NCI-H1105 treated with DMSO at 0.1 percent for 48 hours (cell line): ENCODE measurements at places on chromosomes 1 and 21.

DNA sequence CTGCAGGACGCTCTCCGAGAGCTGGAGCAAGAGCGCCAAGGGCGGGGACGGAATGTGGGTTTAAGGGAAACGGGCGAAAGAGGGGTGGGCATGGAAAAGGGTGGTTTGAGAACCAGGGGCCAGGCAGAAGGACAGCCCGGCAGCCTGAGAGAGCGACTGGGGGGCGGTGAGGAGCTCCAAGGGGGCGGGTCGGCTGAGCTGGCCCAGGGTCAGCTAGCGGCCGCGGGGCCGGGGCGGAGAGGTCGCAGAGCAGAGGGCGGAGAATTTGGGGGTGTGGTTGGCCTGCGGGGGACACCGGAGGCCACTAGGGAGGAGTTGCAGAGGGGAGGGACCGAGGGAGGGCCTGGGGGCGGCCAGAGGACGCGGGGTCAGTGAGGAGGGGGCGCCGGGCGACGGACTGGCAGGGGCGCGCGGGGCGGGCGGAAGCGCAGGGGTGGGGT lies 54.7 kb downstream of the NDUFS5 start:
- DNase-seq, result peak; percentile 5

DNA sequence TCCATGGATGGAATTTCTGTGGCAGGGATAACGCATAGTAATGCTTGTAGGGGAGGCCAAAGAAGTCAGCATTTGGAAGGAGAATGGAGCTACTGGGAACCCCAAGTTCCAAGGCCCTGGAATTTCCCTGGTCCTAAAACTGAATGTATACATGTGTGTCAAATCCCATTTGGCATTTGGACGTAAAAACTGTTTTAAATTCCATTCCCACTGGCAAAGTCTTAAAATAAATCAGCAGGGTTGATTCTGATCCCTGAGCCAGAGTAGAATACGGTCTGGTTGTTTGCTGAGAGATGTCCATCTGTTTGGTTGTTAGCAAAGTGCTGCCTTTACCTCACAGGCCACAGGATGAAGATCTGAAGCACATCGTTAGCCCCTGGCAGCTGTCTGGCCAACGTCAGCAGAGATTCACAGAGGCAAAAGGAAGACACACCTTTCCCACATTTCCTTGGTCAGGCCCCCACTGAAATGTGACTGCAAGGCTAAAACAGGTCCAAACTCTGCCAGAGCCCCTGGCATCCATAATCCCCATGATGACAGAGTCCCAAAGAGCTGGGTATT lies 62.2 kb downstream of the GORAB start:
- DNase-seq, result peak; percentile 13

GRCh38 chr1:238401144-238401543 lies 510.4 kb upstream of the ZP4 start:
- DNase-seq, result no peak

DNA sequence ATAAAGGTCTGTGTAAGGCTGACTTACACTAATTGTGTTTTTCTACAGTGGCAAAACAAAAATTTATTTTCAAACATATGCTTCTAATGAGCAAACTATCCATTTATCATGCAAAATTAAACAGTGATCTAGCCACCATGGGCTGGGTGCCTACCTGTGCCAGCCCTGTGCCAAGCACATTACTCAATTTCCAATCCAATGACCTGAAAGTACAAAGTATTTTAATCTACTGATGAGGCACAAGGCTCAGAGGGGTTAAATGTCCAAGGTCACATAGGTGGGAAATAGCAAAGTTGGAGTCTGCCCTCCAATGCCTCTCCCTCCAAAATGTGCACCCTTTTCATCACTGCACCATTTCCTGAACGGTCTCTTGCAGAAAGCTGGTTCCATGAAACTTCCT lies 279.1 kb upstream of the FMN2 start:
- no peak for DNase-seq

- DNase-seq, result no peak
Measured at GRCh38 chr1:16628361-16629111, 15.2 kb upstream of the NBPF1 start.

GRCh38 chr1:185568155-185569123 lies 165.8 kb upstream of the HMCN1 start:
- DNase-seq, result no peak

DNA sequence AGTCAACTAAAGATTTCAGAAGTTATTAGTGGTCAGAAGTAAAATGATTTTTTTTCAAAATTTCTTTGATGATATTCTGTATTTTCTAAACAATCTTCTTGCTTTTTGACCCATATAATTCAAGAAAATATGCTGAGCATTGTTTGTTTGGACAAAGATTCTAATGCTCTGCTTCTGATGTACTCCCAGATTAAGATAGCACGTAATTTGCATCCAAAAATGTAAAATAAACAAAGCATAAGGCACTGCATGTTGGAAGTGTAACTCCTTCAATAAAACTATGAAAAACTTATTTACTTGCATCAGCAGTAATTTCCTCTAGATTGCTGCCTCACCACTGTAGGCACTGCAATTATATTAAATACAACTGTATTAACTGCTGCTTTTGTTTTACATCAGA lies 1054.1 kb downstream of the TTLL7 start:
- DNase-seq, result no peak

- no peak for DNase-seq
Measured at GRCh38 chr1:25074351-25075227, 144.5 kb upstream of the RUNX3 start.

- no peak for DNase-seq
Measured at GRCh38 chr1:21347072-21347581, 56.9 kb upstream of the ECE1 start.

DNA sequence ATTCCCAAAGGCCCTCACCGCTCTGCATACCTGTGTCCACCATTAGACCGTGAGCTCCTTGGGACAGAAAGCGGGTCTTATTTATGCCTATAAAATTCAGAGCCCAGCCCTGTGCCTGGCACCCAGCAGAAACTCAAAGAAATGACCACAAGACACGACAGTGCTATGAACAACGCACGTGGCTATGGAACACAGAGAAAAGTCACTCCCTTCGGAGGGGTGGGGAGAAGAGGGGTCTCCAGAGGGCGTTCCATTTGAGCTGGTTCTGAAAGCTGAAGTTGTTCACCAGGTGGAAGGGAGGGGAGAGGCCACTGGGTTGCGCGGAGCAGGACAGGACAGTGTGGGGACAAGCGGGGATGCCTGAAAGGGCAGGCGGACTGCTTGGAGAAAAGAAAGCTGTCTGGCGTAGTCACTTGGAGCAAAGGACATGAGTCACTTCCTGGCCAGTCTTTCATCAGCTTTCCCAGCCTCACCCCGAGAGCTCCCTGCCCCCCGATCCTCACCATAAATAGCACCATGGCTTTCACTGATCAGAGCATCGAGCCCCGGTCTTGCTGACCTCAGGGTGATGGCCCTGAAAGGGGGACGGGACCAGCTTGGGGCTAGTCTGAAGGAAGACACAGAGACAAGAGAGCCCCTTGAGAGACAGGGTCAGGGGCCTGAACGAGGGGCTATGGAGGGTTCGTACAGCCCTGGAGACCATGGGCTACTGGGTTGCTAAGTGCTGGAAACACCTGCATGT lies 28.5 kb downstream of the ECE1 start:
- DNase-seq, result no peak

- DNase-seq, result no peak
Measured at GRCh38 chr1:181754103-181754502, 270.8 kb downstream of the CACNA1E start.

- DNase-seq, result no peak
Measured at GRCh38 chr21:43882952-43883545, 18.0 kb downstream of the AGPAT3 start.

- no peak for DNase-seq
Measured at GRCh38 chr1:227789084-227790033, 26.1 kb upstream of the PRSS38 start.

GRCh38 chr1:45198185-45198584 lies 8.2 kb downstream of the ZSWIM5 start:
- no peak for DNase-seq

DNA sequence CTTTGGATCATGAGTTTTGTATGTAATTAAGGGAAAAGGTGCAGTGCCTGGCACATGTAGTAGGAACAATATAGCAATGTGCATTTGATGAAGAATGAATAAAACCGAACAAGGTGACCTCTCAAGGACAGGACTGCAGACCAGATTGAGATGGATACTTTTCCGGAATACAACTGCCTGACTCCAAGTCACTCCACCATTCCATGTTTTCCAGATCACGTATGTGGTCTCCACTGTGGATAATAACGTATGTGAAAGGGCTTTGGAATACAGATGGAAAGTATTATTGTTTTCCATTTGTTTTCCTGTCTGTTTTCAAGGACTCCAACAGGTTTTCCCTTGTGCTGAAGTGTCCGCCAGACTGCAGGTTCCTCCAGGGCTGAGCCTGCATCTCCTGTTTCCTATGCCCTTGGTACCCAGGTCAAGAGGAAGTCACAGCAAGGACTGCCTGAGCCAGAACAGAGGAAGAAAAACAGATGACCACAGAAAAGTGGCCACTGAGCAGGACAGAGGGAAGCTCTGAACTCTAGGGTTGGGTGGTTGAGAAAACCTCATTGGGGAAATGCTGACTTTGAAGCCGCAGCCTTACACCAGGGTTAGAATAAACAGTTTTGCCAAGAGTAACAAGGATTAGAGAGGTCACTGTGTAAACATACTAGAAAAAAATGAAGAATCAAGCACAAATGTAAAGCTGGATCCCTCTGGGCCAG lies 4.0 kb downstream of the CFAP45 start:
- DNase-seq, result peak; percentile 44

- no peak for DNase-seq
Measured at GRCh38 chr1:150976879-150977694, 2.5 kb upstream of the CERS2 start.

DNA sequence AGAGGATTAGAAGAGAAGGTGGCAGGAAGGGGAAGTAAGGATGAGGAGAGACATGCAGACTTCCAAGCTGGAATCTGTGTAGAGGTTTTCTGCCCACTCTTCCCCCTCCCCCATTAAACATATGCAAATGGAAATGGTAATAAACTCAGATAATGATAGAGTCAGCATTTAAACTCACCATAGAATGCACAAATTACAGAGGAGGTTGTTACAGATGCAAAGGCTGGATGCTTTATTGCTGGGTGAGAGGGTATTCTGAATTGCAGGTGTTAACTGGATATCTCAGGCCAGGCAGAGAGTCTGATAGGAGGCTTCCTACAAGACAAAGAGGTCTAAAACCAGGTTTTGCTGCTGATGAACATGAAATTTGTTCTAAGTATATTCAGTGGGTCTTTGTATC lies 372.5 kb downstream of the SEC16B start:
- DNase-seq, result no peak

DNA sequence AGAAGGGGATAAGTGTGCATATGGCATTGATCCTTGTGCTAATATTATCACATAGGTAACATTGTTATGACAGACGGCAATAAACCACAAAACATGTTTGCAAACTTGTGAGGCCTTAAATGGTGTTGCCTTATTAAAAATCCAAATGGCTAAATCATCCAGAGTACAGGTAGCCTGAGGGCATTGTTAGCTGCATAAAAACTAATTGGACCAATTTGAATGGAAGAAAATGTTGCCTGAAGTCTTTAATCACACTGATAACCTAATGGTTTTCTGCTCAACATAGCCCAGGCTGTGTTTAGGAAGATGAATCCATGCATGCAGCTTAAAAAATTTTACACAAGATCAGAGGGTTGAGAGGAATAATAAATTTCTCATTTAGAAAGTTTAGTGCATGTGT lies 19.4 kb upstream of the LRRC53 start:
- DNase-seq, result peak; percentile 87

GRCh38 chr1:68904477-68904876 lies 407.6 kb upstream of the DEPDC1 start:
- no peak for DNase-seq

DNA sequence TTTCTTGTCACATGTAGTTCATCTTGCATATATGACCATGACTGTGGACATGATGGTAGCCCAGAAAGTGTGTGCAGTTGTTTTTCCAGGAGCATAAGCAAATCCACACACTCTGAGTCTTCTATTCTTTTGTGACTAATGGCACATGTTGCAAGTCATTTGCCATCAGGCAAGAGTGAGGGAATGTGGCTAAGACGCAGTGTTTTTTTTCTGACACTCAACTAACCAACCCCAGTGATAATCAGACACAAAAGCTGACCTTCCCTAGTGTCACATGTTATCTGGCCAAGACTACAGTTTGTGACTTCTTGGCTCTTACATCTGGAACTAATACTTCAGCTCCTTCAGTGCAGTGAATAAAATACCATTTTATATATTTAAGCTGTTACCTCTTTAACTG lies 108.8 kb downstream of the ITSN1 start:
- no peak for DNase-seq

- peak; percentile 60 for DNase-seq
Measured at GRCh38 chr1:182317611-182318161, 73.9 kb downstream of the GLUL start.

DNA sequence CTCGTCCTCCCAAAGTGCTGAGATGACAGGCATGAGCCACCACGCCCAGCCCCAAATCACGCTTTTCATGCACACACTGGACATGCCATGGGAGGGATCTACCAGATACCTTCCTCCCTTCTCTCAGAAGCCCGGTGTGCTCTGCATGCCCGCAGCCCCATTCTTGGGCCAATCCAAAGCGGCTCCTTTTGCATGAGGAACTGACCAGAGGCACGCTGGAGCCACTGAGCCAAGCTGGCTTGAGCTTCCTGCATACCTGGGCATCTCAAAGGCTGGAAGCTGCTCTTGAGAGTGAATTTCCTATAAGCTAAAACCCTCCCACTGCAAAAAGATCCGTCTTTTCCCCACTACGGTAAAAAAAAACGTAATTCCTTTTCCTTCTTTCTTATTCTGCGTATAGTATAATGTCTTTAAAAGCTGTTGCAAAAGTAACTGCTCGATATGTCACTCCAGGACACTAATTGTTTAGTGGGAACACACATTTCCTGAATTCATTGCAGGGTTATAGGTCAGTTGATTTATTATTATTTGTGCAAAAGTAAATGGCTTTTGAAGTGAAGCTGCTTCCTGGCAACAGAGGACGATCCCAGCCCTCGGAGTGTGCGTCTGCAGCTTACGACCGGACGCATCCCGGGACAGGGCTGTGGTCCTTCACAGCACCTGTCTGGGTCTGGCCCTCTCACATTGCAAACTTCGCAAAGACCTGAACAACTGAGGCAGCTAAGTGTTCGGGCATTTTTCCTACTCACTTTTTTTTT lies 61.8 kb upstream of the ETS2 start:
- DNase-seq, result no peak

- peak; percentile 47 for DNase-seq
Measured at GRCh38 chr1:227437495-227438008, 119.3 kb upstream of the CDC42BPA start.

DNA sequence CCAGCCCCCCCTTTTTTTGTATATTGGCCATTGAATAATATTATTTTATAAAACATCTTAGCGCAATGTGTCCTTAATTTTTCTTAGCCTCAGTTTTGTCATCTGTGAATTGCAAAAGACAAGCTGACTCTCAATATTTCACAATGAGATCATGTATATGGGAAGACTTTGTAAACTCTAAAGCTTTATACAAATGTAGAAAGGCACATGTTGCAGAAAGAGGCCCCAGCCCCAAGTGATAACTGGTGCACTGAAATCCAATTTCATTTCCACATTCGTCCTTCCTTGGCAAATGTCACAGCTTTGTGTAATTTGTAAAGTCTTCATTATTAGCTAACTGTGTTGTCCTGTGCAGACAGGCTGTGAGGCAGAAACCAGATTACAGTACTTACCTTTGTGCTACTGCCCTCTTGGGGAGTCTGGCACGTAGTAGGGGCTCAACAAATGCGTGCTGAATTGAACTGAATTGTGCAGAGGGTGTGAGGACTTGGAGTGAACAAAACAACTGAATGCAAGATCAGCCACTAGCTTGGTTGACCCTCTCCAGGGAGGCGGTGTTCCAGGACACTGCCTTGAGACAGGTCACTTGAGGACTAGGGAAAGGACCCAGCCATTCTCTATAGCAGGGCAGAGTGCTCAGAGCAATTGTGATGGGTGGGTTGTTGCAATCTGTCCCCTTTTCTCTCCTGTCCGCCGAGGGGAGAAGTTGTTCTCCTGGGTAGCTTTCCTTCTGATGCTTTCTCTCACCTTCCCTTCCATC lies 74.6 kb downstream of the LMO4 start:
- no peak for DNase-seq
